Activated naive CD4-positive, alpha-beta T cell treated with anti-CD3 and anti-CD28 coated beads, Interleukin-2, amount 50 U/mL, for 16 hours (primary cell): ENCODE measurements at places on chromosomes 3 and 15.

DNA sequence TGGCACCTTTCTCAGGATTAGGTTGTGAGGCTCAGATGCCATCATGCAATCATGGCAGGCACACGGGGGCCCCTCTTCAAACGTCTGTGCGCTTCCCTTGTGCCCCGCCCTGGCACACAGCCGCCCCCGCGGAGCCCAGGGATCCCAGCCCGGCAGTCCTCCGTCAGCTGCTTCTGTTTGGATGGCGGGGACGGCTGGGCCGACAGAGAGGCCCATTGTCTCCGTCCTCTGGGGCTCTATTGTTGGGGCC is 849 bp upstream of the HDAC11 start:
- peak; percentile 60 for DNase-seq

DNA sequence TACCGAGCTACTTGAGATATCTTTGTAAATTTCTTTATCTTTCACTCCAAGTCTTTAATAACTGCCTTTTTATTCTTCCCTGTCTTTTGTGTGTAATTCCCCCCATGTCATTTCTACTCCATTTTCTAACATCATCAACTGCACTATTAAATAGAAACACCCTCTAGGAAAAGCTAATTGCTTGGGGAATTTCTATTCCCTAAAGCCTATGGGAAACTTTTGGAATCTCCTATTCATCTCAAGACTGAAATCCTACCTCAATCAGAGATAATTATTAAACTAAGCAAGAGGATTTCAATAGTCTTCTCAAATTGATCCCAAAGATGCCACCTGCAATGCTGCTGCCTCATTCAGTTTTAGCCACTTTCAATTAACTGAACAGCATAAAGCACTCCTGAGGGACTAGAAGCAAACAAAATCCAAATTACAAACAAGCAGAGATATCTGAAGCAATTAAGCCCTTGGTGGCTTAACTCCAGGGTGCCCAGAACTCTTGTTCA is 598.7 kb downstream of the IGSF11 start:
- no peak for DNase-seq

DNA sequence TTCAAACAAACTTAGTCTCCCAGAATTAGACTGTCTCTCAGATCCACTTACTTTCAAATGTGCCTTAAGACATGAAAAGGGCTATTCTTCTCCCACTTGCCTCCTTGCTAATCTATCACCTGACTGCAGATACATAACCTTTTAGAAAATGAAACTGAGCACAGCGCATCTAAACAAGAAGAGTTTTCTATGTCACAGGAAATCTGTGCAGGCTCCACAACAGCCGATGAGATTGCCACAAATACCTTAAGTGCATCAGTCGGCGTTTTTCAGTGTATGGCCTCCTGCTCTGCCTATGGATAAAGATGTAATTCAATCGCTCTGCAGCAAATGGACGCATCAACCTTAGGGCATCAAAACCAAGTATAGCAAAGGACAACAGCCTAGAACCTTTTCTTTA is 544.2 kb downstream of the FOXP1 start:
- no peak for DNase-seq

- no peak for DNase-seq
These were observed 368.9 kb upstream of the PLSCR5 start for GRCh38 chr3:146974001-146974400.

DNA sequence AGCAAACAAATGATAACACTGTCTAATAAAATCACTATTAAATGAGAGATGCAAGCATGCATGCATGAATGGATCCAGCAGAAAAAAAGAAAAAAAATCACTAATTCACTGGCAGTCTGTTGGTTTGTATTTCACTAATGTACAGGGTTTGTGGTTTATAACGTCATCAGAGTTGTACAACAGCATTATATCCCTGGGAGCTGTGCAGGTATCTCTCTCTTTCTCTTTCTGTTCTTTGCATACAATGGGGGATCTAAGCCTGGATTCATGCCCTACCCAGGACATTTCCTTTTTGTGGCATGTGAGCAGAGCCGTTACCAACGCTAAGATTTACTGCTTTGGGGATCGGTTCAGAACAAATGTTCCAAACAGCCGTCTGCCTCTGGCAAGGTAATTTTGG is 229.5 kb downstream of the SOX2 start:
- DNase-seq = no peak

GRCh38 chr3:108099679-108100428 is 9.0 kb upstream of the CD47 start:
- no peak for DNase-seq

- no peak for DNase-seq
These were observed 130.3 kb downstream of the GHSR start for GRCh38 chr3:172317984-172318383.

DNA sequence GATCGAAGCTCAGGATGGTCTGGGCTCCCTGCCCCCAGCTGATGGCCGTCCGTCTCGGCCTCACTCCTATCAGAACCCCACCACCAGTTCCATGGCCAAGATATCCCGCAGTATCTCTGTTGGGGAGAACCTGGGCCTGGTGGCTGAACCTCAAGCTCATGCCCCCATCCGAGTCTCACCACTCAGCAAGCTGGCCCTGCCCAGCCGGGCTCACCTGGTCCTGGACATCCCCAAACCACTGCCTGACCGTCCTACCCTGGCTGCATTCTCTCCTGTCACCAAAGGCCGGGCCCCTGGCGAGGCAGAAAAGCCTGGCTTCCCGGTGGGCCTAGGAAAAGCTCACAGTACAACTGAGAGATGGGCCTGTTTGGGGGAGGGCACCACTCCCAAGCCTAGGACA is 4.4 kb upstream of the JMJD7 start:
- no peak for DNase-seq

- no peak for DNase-seq
These were observed 12.5 kb downstream of the PML start for GRCh38 chr15:74006774-74007639.

DNA sequence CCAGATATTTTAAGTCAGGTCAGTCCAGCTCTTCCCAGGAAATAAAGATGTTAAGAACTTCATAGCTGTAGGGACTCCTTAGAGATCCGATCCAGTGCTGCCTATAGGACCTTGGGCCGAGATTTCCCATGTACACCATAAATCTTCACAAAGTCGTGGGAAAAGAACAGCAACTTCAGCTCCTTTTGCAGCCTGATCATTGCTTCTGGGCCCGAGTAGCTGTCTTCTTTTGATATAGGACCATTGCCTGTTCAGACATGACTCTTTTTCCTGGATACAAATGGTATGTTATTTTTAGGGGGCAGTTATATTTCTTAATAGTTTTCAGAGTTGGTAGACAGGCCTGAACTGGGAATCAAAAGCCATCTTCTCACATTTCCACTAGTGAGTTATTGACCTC is 20.5 kb downstream of the IL1RAP start:
- no peak for DNase-seq

DNA sequence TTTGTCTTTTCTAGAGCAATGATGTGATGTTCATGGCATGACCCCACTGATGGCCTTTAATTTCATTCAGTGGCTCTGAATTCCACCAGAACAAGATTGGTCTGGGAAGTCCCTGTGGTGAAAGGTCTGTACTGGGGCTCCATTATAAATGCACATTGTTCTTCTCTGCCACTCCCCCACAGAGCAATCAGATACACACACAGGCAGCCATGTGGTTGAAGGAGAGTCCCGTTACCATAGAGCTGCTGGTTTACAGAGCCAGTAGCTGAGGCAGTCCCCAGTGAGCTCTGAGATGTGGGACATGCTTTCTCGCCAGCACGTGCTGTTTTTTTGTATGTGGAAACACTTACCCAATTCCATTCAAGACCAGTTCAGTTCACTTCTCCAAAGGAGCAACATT is 172.7 kb upstream of the TRIM42 start:
- no peak for DNase-seq

- no peak for DNase-seq
These were observed 163.2 kb downstream of the STT3B start for GRCh38 chr3:31696009-31696297.

DNA sequence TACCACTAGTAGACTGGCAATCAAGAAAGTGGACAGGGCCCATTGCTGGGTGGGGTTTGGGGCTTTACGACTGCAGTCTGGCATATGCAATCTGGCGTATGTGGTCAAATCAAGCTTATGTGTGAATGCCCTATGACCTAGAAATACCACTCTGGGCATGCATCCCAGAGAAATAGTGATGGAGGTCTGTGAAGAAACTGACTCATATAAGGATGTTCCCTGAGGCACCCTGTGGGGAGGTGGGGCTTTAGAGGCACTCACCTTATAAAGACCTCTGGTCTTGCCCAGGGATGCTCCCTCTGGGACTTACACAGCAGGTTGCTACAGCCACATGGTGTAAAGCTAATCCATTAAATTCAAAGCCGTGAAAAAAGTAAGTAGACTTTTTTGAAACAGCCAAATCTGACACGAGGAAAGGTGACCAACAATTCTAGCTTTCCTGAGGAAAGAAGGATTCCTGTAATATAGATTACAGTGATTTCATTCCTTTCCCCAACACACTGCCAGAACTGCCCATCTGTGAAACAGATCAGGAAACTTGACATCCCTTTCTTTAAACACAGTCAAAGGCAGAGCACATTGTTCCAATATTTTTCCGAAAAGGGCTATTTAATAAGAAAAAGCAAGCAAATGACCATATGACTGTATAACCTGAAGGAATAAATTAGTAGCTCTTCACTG is 13.6 kb downstream of the RARRES1 start:
- no peak for DNase-seq

DNA sequence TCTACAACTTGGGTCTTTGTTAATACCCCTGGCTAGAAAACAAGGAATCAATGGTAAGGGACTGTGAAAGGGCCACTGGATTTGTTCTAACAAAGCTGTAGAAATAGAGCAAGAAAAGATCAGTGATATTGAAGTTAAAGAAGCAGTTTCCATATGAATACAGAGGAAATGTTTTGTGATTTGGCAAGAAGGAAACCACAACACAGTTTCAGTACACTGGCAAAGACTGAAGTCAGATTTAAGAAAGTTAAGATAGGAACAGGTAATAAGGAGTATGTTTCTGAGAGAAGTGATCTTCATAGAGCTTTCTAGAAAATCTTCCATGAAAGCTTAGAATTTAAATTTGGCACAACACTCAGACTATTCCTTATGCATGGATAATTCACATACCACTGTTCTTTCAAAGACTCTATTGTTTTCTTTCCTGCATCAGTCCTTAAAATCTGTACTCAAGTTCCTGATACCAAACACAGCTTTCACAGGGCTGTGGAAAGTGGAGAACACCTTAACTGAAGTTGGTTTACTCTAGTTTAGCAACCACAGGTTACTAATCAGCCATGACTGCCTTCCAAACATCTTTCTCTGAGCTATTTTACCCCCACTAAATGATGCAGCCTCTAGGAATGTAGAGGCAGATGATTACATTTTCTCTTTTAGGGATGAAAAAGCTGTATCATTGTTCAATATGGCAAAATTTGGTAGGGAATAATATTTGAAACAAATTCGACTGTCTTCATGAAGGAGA is 32.4 kb upstream of the ALCAM start:
- DNase-seq = no peak

GRCh38 chr3:140349938-140350337 is 327.9 kb upstream of the TRIM42 start:
- DNase-seq = no peak

DNA sequence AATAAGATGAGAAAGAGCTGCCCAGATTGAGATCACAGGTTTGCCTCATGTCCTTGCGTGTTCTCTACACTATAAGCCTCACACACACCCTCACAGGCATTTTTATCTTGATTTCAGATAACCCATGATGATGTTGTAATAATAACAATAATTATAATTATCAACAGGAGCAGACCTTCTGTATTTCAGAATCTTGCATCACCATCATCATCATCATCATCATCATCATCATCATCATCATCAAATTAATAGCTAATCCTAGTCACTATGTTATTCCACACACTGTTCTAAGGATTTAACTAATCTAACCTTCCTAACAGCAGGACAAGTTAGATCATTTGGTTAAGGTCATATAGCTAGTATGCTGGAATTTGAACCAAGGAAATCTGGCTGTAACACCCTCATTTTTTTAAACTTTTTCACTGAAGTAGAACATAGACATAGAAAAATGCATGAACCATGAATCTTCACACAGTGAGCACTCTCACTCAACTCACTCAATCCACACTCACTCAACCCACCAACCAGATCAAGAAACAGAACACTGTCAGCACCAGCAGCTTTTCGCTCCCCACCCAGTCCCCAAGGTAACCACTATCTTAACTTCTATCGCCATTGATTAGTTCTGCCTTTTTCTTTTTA is 1.8 kb upstream of the SH2D7 start:
- no peak for DNase-seq

DNA sequence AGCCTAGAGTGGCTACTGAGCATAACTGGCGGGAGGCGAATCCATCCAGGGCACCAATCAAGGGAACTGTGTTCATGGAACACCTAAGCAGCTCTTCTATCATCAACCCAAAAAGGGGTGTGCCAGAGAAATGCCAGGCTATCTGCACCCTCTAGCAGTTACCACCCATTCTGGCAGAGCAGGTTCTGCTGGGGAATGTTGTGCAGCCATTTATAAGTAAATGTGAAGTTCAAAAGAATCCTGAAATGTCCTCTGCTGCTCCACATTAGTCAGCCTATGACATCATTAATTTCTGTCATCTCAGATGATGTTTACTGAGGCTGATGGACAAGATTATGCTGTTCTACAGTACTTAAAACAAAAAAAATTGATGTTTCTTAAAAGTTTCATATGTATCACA is 7.7 kb downstream of the SKIC8 start:
- DNase-seq = no peak

DNA sequence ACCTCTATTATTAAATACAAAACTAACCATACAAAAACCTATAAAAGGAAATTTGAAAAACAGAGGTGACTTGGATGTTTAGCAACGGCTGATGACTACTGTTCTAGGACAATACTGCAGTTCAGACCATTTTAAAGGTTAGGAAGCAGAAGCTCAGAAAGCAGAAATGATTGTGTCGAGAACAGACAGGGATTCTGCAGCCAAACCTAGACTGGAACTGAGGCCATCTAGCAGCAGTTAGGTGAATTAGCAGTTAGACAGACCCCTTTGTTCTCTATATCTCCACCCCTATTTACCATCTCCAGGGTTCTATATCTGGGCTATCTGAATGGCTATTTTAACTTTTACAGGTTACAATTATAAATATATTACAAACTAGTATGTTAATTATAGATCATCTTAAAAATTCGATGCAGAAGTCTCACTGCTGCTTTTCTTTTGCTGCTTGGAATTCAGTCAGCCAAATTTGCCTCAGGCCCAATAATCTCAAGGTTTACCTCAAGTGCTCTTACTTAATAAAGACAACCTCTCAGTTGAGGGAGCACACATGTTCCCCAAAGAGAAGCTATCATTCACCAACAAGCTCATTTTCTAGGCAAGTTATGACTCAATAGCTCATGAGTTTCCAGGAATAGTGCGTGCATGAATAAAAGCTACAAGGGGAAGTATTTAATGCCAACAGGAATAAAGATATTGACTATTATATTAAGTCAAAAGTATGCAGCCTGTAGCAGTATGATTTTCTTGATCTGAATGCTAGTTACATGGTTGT is 9.3 kb upstream of the IL1RAP start:
- DNase-seq = no peak

GRCh38 chr3:38345879-38346586 is 552 bp upstream of the XYLB start:
- DNase-seq = no peak

GRCh38 chr3:45564172-45564571 is 30.4 kb upstream of the LIMD1 start:
- no peak for DNase-seq
